D341Med (cell line): ENCODE measurements at places on chromosomes 16 and 17.
A peak's percentile ranks its signal among the peaks of the same experiment; 100 is the strongest.

DNA sequence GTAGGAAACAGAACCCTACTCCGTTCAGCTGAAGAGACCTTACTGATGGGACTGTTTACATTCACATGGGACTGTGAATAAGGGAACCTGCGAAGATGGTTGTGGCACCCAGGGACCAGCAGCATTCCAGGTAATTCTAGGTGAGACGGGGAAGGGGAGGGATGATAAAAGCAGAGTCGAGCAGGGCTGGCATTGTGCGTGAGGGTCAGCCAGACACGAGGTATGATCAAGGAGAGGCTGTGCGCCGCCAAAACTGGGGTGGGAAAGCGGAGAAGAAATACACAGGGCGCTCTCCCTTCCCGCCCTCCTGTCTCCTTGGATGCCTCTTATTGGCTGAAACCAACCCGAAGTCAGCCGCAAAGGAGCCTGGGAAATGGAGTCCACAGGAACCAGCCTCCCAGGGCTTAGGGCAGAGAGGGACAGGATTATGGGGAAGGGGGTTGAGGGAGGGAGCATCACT is 38.4 kb upstream of the CSNK2A2 start:
- DNase-seq: peak; percentile 78

- DNase-seq: peak; percentile 88
Measured at GRCh38 chr16:1538804-1539520, 5.5 kb downstream of the TMEM204 start.

DNA sequence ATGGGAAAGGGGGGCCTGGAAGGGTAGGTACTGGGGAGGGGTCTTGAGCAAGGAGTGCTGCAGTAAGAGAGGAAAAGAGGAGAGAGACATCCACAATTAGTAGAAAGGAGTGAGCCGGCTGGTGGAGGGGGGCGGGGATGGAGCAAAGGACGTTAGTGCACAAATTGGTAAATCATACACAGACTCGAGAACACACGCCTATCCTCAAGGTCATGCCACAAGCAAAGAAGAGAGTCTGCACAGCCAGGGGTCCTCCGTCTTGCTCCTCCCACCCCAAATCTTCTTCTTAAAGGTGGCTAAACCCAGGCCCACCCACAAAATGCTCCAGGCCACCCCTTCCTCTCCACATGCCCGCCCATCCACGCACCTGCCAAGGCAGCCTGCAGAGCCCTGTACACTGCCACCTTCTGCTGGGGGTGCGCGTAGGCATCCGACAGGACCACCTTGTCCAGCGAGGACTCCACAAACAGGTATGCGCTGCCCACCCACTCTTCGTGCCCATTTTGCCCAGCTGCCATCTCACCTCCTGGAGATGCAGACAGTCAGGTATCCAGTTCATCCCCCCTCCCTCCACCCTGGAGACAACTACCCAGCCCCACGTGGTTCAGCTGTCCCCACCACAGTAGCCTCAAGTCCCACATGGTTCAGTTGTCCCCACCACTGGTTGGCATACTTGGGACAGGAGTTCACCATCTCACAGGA is 3.4 kb downstream of the TRADD start:
- DNase-seq: no peak

DNA sequence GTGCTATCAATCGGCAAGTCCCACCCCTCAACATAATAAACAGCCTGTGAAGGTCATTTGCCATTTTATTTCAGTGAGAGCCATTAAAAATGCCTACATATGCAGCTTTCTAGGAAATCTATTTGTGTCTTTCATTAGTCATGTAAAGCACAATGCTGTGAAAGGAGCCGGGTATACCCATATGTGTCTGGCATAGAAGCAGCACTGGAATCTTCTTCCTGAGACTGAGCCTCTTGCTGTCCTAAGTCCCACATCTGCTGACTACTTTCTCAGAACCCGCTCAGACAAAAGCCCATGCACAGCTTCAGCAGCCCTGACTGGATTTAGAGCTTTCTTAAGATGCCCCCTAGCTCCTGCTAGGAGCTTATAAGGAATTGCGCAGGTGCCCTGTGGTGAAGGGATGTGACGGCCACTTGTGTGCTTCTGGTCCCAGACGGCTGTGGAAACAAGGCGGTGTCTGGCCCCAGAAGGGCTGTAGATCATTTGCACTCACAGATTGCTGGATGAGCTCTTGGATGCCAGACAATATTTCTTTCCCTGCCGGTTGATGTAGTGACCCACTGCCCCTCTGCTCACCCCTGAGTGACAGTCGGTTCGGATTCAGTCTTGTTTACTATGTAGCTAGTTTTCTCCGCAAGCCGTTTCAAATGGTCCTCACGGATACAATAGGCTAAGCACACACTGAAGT is 172.2 kb downstream of the ANKFN1 start:
- no peak for DNase-seq

- peak; percentile 71 for DNase-seq
Measured at GRCh38 chr17:52106638-52107261, 51.8 kb downstream of the CA10 start.

GRCh38 chr17:40836020-40836419 is 13.6 kb upstream of the KRT10 start:
- DNase-seq: no peak

DNA sequence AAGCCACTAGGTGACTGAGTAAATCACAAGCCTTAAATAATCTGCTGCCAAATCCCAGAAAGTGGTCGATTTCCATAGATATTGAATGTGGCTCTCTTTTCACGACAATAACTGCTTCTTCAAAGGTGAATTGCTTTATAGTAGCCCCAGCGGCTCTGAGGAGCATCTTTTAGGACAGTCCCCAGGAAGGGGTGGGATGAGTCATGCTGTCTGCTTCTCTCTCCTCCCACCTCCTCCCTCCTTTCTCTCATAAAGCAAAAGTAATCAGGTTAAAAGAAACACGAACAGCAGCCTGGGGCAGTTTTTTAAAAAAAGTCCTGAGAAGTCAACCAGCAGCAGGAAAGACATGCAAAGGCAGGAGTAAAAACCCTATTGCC is 1.8 kb downstream of the KIAA0513 start:
- DNase-seq: no peak

- DNase-seq: no peak
Measured at GRCh38 chr17:27265333-27265732, 28.6 kb upstream of the WSB1 start.
